A673 (cell line): ENCODE measurements at places on chromosomes 16 and 17.

DNA sequence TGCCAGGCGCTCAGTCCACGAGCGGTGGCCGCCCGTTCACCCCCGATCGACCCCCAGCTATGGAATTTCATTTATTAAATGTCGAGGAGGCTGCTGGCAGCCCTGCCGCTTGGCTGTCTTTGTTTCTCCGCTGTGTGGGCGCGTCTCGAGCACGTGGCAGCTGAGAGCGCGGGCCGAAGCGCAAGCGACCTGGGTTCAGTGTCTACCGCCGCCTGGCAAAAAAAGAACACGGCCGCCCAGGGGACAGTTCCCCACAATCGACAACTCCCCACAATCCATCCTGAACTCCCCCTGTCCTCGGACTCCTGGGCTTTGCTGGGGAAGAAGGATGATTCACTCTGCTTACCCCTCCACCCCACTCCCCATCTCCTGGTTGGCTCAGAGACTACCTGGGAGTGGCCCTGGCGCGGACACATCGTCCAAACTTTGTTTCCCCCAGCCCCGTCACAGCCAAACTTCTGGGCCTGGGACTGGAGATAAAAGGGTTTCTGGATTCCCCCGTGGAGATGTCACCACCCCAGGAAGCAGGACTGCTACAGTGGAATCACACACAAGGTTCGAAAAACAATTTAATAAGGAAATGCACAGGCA is 1.7 kb upstream of the ANKRD13B start:
- no peak for DNase-seq

DNA sequence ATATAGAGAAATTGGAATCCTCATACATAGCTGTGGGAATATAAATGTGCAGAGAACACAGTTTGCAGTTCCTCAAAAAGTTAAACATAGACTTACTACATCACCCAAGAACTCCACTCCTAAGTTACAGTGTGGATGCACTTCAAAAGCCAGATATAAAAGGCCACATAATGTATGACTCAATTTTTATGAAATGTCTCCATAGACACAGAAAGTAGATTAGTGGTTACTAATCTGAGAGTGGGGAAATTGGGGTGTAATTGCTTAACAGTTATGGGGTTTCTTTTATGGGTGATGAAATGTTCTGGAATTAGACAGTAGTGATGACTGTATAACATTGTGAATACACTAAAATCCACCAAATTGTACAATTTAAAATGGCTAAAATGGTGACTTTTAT is 60.9 kb downstream of the CACNG1 start:
- DNase-seq, result no peak

GRCh38 chr17:30210366-30210765 is 25.1 kb downstream of the SLC6A4 start:
- no peak for DNase-seq

- DNase-seq, result no peak
Measured at GRCh38 chr17:39629494-39629880, 2.7 kb downstream of the PPP1R1B start.

GRCh38 chr16:65202461-65202860 is 80.6 kb upstream of the CDH11 start:
- peak; percentile 33 for DNase-seq

DNA sequence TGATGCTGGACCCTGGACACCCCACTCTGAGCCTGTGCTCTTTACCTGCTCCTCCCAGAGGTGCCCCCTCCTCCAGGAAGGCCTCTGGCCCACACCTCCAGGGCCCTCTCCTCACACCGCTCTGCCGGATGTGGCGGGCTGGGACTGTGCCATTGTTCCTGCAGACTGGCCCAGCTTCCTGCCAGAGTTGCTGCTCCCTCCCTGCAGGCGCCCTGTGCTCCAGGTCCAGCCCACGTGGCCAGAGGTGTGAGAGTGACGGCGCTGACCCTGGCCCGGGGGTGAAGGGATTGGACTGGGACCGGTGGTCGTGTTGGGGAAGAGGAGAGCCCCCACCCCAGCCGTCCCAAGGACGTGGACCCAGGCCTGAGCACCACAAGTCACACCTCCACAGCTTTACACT is 5.7 kb downstream of the E4F1 start:
- DNase-seq, result no peak

DNA sequence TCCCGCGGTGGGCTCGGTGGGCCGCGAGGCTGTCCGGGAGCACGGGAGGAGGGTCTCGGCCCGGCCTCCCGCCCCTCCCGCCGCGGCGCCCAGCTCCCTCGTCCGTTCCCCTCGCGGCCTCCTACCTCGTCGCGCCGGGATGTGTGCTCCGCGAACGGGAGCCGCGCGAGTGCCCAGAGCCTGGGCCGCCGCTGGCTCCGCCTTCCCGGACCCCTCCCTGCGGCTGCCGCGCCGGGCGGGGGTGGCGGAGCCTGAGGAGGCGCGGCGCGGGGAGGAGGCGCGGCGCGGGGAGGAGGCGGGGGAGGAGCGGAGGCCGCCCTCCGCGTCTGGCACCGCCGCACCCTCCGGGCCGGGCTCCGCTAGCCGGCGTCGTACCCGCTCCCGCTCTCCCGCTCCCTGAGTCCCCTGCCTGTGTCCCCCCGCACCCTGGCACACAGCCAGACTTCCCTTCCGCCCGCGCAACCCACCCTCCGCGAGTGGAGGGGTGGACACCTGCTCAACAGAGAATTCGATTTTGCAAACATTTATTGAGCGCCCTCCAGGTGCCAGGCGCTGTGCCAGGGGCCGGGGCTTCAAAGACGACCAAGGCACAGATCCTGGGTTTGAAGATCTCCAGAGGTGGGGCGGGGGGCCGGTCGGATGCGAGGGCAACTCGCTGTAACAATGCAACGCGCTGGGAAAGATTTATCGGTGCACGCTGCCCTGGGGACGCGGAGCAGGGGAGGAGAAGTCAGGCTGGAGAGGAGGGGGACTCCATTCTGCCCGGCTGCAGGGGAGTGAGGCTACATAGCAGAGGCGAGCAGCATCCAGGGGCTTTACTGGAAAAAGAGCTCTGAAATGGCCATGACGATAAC is at the start of gene MPP3:
TSS of gene MPP3 (minus strand) at position 171 of the 854 bp plus-strand sequence. CDS start 1,240 bp downstream, outside the sequence.
- DNase-seq, result peak; percentile 71

DNA sequence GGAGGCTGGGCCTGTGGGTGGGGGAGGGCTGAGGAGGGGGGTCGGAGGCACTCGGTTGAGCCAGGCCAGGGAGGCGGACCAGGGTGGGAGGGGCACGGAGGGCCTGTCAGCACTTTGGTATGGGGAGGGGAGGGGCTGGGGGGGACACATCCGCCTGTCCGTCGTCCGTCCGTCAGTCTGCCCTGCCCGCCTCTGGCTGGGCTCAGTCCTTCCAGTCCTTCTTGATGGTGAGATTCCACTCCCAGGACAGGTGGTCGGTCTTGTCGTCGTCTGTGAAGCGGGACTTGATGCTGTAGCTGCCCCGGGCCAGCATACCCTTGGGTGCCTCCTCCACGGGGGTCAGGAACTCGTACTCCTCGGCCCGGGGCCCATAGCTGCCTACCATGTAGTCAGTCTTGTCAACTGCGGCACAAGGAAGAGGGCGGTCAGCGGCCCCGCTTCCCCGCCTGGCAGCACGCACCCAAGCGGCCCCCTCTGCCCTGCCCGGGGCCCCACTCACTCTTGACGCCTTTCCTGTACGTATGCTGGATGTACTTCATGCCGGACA is 2.4 kb downstream of the ARHGDIA start:
- no peak for DNase-seq

GRCh38 chr17:50130559-50131305 is 772 bp upstream of the SAMD14 start:
- no peak for DNase-seq

GRCh38 chr16:67749436-67750078 is 30.4 kb upstream of the GFOD2 start:
- DNase-seq, result no peak
